CD4-positive, alpha-beta T cell treated with Interleukin-4 for 4 hours (primary cell): ENCODE measurements at places on chromosomes 7 and 10.

DNA sequence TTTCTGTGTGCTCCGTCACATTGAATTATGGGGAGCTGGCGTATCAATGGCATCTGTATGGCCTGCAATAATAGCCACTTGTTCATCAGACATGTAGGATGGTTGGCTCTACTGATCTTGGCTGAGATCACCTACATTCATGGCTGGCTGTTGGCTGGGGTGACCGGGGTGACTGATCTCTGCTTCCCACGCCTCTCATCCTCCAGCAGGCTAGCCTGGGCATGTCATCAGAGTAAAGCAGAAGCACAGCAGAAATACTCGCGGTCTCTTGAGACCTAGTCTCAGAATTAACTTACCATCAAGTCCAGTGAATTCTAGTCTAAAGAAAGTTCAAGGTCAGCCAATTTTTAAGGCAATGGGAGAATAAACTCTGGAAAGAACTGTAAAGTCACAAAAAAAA, 257.7 kb upstream of the GLI3 start:
- no peak for DNase-seq

GRCh38 chr10:101558671-101559595, 29.1 kb downstream of the POLL start:
- no peak for DNase-seq

GRCh38 chr10:132878730-132879407, 63.5 kb downstream of the CFAP46 start:
- no peak for DNase-seq

GRCh38 chr7:151946932-151947331, 9.3 kb upstream of the GALNTL5 start:
- DNase-seq, result no peak

DNA sequence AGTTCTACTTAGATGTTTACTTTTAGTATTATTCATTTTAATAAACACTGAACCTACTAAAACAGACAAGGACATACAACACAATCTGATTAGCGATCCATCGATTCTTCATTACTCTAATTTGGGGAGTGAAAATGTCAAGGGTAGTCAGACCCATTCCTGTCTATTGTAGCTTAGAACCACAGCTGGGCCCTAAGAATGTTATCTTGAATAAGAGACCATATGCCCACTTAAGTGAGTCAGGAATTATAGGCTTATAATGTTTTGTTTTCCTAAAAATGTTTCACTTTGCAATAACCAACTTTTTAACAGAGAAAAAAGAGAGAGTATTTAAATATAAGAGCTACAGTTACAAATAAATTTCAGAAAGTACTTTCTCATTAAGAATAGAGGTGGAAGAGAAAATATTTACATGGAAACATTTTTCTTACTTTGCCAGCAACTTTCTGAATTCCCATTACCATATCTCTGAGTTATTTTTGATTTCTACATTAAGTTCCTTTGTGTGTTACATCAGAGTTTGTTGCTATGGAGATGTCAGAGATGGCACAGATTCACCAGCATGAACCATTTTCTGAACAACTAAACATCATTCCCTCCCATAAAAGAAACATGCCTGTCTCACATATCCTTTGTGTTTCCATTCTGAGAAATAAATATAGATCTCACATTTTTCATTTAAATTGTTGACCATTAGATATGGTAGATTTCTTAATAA, 75.4 kb upstream of the SLC13A1 start:
- no peak for DNase-seq

- DNase-seq, result no peak
These were observed 57.6 kb downstream of the RNLS start for GRCh38 chr10:88525371-88526069.

DNA sequence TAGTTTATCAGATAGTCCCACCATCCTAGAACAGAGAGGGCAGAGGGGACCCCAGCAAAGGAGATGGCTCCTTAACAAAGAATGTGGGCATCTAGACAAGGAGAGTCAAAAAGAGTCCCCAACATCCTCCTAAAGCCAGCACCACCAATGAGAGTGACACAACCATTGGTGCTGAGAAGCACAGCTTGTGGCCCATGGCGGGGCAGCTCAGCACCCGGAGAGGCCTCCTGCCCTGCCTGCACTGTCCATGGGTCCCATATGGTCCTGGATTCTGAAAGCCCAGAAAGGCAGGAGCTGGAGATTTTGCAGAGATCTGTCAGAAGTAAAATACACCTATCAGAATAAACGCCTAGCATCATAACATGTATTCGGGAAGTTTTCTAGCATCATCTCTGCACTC, 311.8 kb upstream of the ZNF32 start:
- no peak for DNase-seq

DNA sequence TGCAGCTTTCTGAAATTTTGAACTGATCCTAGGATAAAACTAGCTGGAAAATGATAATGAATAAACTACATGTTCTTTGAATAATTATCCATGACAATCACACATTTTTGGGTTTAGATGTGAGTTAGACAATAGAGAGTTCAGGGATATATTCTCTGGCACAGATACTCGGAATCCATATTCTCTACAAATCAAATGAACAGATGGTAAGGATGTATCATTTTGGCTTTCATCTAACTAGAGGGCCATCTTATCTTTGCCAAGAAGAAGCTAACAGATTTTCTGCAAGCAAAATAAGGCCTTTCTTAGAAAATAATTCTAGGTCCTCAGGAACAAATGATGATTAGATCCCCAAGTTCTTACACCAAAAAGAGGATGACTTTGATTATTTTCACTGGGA, 355.9 kb upstream of the C7orf33 start:
- DNase-seq, result no peak

DNA sequence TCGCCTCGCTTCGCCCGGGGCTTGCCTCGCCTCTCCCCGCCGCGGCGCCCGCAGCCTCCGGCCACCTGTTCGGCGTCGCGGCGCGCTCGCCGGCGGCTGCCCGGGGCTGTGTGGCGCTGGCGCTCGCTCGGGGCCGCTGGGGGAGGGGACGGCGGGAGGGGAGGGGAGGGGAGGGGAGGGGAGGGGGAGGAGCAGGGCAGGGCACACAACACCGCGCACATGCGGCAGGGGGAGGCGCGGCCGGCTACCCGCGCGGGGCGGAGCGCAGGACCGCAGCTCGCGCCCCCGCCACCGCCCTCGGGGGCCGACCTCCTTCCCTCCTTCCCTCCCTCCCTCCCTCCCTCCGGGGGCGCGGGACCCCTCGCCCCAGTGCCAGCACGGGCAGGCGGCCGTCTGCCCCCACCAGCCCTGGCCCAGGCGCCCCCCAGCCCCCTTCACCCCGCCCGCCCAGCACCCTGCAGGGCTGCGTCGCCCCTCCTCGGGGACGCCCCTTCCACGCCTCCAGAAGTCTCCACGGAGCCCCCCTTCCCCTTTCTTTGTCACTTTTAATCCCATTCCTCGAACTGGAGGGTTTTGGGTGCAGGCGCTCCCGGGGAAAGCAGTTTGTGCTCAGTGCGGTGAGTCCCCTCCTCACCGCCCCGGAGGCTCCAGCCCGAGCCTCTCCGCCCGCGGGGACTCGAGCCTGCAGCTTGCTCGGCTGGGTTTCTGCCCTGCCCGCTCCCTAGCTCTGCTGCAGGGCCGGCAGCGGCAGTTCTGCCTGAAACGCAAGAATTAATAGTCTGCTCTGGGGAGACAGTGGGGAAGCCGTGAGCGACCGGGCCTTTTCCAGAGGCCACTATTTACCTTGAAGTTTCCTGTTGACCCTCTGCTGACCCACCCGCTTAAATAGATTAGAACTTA, at the start of gene PARD3:
TSS of gene PARD3 (minus strand) at position 112 of the 900 bp plus-strand sequence. CDS start 301 bp downstream, outside the sequence.
- DNase-seq, result no peak

GRCh38 chr7:131010717-131011431, 276.9 kb upstream of the KLF14 start:
- peak; percentile 87 for DNase-seq

- no peak for DNase-seq
These were observed 119.0 kb downstream of the FZD1 start for GRCh38 chr7:91383053-91383904.

GRCh38 chr7:105011831-105012502, 2.0 kb upstream of the KMT2E start:
- DNase-seq, result no peak

- no peak for DNase-seq
These were observed 149.8 kb downstream of the NSUN6 start for GRCh38 chr10:18501629-18502028.

GRCh38 chr10:107418085-107418806, 253.7 kb upstream of the SORCS1 start:
- DNase-seq, result no peak

GRCh38 chr7:101557978-101558741, 70.9 kb downstream of the MYL10 start:
- no peak for DNase-seq

- DNase-seq, result no peak
These were observed 103.6 kb downstream of the MKLN1 start for GRCh38 chr7:131431289-131431688.

DNA sequence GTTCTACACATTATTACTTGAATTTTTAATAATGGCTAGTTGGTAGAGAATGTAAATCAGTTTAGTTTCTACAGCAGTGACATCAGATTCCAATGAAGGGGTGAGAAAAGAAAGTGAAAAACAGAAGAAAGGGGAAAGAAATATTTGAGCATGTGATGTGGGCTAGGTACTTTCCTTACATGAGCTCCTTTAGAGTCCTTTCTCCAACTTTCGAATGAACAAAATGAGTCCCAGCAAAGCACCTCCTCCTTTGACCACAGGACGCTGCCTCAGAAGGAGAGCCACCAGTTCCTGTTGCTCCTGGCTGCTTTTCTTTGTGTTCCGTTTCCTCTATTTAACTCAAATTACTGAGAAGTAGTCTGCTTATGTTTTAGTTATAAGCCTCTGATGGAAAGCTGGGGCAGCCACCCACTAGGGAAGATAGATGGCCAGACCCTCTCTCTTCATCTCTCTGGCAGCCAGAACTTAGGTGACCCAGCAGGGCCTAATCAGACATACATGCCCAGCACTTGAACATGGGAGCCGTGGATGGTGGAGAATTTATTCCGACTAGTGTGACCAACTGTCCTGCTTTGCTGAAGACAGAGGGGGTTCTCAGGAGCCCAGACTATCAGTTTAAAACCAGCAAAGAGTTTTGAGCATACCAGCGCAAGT, 82.4 kb upstream of the NME8 start:
- DNase-seq, result no peak
